ENCODE measurements at places on chromosomes 16 and 17. TPM values are rescaled to one million over a fixed set of nuclear protein-coding genes. Genes with fewer than 3 reads are reported as not detected.

Gene BLTP2
- total RNA-seq: 129 TPM

Gene NACA2
- not detected for total RNA-seq

Gene TEKT1
- not detected for total RNA-seq

Gene RAPGEFL1
- 15.2 TPM for total RNA-seq

Gene TNFRSF13B
- total RNA-seq: not detected

Gene P2RX1
- total RNA-seq: 0.03 TPM

Gene OR1A1
- not detected for total RNA-seq

Gene CEP112
- total RNA-seq: 1.3 TPM

Gene TPSB2
- total RNA-seq: not detected

Gene CCL8
- total RNA-seq: not detected

DNA sequence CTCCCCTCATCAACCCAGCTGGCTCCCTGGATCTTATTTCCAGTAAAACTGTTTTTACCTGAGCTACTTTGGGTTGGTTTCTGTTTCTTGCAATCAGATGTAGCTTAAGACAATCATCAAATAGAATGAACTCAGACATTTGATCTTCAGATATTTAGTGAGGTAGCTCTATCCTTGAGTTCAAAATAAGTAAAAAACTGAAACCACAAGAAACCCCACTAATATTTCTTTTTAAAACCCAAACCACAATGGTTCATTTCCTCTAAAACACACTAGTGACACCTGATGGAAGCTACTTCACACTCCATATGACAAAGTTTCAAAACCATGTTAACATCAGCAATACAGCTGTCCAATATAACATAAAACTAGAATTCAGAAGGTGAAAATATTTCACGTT, 37.8 kb downstream of the CACNG1 start:
- DNase-seq: no peak

GRCh38 chr16:68086336-68086841, 1.2 kb downstream of the NFATC3 start:
- peak; percentile 68 for DNase-seq

- DNase-seq: peak; percentile 47
These were observed 13.5 kb upstream of the ITGB3 start for GRCh38 chr17:47239967-47240651.

DNA sequence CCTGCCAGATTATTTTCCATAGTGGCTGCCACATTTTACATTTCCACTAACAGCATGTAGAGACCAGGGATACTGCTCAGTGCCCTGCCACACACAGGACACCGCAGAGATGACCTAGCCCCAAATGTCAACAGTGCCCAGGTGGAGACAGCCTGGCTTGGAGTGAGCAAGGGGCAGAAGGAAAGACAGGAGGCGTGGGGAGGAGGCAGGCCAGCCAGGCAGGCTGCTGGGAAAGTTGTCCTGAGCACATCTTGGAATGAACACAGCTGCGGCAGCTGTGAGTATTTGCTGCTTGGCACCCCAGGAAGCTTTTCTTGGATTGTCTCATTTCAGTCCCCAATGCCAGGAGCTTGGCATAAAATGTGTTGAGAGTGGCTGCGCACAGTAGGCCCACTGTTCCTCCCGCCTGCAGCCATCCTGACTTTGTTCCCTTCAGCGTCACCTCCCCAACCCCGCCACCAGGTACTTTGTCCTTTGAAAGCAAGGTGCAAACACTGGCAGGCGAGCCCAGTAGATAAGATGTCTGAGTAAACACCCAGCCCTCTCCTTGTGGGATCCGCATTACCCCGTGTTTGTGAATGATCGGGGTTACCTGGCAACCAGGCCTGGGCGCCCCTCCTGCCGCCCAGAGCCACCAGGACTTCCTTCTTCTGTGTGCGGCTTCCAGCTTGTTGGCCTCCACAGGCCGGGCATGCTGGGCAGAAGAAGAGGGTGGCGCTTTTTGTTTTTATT, 114.0 kb downstream of the CMIP start:
- DNase-seq: peak; percentile 91

DNA sequence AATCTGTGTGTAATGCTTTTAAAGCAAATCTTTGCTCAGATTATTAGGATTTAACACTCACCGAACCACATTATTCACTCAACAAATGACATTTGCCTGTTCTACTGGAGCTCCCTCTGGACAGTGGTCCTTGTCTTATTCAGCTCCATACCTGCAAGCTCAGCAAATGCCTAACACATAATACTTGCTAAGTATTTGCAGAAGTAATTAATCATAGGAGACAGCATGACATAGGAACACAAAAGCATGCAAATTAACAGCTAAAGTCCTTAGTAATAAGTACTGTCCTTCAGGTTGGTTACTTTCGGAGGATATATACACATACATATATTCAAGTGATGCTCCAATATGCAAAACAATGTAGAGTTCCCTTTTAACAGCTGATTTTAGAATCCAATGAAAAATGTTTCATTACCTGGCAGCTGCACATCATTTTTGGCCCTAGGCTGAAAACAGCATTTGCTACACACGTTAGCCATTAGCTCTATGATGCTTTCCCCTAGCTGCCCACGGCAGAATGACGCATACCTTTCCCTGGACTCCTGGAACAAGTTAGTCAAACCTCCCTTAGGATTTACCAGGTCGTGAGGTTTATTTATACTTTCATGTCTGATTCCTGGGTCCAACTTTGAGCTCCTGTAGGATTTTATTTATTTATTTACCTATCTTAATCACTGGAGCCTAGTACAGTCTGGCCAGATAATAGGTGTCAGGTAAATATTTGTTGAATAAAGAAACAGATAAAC, 8.6 kb downstream of the BRD7 start:
- DNase-seq: no peak

DNA sequence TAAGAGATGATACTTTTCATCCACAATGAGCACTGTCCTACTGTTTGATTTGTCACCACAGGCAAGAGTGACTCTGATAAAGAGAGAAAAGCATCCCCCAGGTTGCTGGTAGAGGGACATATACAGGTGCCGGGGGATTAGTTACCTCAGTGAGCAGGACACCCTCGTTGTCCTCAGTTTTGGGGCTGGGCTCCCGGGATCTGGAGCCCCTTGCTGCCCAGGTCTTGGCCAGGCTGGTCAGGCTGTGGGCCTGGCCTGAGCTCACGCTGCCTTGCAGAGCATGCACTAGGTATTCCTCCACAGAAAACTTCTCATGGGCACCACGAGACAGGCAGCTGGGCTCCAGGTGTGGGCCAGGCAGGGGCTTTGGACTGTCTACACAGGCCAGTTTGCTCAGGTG, 24.4 kb upstream of the SPATA32 start:
- no peak for DNase-seq

- DNase-seq: peak; percentile 71
These were observed 6.2 kb upstream of the ACTG1 start for GRCh38 chr17:81518785-81519283.

- DNase-seq: no peak
These were observed 3.9 kb upstream of the ZNF598 start for GRCh38 chr16:2013527-2013926.

DNA sequence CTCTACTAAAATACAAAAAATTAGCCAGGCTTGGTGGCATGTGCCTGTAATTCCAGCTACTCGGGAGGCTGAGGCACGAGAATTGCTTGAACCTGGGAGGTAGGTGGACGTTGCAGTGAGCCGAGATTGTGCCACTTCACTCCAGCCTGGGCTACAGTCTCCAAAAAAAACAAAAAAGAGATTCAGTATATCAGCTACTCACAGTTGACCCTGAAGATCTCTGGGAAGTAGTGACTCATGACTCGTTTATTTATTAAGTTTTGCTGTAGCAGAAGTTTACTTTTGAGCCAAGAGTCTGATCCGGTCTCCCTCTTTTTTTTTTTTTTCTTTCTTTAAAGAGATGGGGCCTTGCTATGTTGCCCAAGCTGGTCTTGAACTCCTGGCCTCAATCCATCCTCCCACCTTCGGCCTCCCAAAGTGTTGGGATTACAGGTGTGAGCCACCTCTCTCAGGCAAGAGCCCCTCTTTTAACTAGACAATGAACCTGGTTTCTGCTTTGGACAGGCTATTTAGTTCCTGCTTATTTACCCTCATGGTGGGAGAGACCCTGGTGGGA, 4.4 kb downstream of the MVP start:
- DNase-seq: peak; percentile 33

- no peak for DNase-seq
These were observed 22.6 kb upstream of the PMP22 start for GRCh38 chr17:15287538-15288267.

DNA sequence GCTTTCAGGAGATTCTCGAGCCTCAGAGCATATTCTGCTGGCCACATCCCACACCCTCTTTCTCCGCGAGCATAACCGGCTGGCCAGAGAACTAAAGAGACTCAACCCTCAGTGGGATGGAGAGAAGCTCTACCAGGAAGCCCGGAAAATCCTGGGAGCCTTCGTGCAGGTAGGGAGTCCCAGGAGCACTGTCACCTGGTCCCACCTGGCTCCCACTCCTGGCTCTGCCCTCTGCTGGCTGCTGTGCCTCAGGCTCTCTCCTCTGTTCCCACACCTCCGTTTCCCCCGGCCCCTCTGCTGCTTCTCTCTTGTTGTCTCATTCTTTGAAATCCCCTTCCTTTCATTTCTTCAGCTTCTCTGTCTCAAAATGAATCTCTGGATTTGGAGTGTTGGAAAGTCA, 16.4 kb downstream of the LPO start:
- peak; percentile 23 for DNase-seq

- no peak for DNase-seq
These were observed 520.9 kb upstream of the CDH5 start for GRCh38 chr16:65845466-65846209.

GRCh38 chr17:58391302-58391984, 25.9 kb downstream of the RNF43 start:
- peak; percentile 99 for DNase-seq

DNA sequence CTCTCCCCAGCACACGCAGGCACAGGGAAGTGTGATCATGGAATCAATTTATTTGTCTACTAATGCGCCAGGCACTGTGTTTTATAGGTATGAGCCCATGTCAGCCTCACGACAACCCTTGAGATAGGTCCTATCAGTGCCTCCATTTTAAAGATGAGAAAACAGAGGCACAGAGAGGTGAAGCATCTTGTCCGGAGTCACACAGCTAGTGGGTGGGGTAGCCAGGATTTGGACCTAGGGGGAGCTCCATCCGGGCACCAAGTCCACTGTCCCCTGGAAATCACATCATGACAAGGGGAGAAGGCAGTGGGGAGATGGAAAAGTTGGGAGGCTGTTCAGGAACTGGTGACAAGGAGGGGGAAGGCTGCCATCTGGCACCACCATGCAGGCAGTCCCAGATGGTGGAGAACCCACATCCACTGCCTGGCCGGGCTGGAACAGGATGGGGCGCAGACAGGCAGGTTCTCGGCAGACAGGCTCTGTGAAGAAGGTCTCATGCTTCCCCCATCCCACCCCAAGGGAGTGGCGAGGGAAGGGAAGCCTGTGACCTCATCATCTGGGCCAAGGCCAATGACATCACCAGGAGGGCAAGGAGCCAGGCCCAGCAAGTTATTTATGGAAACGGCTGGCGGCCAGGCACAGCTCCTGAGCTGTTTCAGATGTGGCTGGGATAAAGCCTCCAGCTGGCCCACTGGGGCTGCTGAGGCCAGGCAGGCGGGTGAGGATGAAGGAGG, 126.0 kb upstream of the SDK2 start:
- no peak for DNase-seq

- DNase-seq: no peak
These were observed 2.3 kb downstream of the TGFB1I1 start for GRCh38 chr16:31474173-31474714.

DNA sequence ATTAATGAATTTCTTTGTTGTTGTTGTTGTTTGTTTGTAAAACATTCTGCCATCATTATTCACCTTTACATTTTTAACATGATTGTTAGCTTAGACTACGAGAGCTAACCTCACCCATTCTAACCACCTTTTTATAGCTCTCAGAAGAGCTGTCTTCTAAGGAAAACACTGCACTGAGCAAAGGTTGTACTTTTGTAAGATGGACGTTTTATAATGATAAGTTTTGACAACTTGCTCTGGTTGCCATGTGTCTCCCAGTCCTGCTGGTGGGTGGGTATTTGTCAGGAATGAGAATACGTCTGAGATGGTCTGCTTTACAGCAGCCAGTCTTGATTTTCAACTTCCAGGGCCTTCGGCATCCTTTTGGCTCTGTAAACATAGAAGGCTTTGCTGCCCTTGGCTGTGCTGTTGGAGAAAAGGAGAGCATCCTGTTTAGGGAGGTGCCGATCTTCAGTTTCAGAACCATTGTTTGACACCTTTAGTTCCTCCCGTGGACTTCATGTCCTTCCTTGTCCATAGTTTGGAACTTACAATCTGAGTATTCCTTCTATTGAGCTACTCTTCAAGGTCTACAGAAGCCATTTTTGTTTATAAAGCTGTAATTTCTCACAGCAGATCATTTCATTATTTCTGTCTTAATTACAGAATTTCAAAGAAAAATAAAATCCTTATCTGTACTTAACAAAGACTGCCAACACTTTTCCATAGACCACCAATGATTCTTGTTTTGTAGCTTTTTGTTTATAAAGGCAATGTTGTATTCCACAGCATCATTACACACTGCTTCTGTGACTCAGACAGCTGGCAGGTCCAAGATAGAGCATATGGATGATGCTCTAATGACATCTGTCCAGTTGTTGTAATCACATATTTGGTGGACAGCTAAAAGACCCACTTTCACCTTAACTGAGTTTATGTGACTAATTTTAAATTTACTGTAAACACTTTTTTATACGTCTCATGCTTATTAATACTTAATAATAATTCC, 270.1 kb upstream of the TBX2 start:
- no peak for DNase-seq

DNA sequence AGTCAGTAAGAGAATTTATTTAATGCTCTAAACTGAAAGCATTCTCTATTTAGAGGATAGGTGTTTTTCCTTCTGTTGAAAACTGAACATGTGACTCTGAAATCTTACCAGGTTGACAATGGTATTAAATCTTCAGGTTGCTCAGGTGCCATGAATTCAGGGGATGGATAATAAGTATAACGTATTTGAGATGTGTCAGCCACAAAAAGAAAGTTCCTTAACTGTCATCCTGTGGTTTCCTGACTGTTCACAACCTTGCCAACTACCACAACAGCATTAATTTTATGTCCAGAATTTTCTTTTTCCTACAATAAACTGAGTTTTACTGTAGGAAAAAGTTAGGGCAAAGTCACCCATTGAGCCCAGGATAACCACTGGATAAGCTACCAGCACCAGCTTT, 243.3 kb upstream of the PSMD7 start:
- no peak for DNase-seq

DNA sequence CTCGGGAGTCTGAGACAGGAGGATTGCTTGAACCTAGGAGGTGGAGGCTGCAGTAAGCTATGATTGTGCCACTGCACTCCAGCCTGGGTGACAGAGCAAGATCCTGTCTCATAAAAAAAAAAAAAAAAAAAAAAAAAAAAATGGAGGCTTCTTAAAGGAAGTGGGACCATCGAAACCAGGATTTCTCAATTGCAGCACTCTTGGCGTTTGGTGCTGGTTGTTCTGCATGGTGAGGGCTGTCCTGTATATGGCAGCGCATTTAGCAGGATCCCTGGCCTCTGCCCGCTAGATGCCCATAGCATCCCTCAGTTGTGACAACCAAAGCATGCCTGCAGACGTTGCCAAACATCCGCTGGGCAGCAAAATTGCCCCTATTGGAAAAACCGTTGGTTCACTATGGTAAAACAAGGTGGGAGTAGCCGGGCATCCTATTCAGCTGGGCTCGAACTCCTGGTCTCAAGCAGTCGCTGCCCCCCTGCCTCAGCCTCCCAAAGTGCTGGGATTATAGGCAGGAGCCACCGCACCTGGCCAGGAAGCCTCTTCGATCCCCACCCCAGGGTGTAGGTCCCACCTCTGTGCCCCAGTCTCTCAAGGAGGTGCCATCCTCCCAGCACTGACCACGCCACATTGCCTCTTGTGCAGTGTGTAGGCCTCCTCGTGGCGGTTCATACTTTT, 6.5 kb upstream of the NPIPB7 start:
- DNase-seq: no peak
